RWPE2 (cell line): ENCODE measurements at places on chromosomes 11 and 22.
A peak's percentile ranks its signal among the peaks of the same experiment; 100 is the strongest.

DNA sequence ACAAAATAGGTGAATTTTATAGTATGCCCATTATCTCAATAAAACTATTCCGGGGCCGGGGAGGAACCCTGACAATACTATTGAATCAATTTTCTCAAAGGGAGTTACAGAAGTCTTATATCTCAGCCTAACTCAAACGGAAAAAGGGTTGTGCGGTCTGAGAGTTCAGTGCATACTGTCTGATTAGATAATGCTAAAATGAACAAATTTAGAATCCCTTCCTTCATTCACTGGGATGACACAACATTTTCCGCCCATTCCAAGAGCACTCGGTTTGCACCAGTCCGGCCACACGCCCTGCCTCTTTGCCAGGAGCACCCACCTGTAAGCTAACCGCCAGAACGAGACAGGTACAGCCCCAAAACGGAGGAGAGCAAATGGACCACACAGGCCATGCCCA lies 50.0 kb upstream of the NFRKB start:
- peaks cover 9% of the 10 kb centered on the region; the same call in 1 of the 2 replicates for H3K36me3 ChIP-seq
- H3K27ac ChIP-seq = no peak overlapping the region
- H3K4me3 ChIP-seq = no peak overlapping the region
- DNase-seq = no peak
- H3K27me3 ChIP-seq = no peaks in the 10 kb centered on the region

DNA sequence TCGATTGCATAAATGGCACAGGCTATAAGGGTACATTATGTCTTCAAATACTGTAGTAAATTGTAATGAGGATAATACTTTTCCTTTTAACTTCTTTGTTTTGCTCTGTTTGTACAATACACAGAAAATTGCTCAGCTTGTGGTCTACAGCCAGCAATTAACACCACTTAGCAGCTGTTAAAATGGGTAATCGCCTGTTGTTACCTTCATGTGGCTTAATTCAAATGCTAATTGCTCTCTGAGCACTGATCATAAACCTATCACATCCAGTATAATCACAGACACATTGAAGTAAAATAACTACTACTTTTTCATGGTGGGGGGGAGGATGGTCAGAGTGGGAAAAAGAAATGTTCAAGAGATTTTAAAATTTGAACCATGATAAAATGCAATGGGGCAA lies 1164.1 kb upstream of the CNTN5 start:
- H3K27ac ChIP-seq = no peak overlapping the region
- no peak for DNase-seq
- H3K27me3 ChIP-seq = peaks cover under 1% of the 10 kb centered on the region
- no peaks in the 10 kb centered on the region for H3K36me3 ChIP-seq
- no peaks in the 10 kb centered on the region for H3K4me1 ChIP-seq

DNA sequence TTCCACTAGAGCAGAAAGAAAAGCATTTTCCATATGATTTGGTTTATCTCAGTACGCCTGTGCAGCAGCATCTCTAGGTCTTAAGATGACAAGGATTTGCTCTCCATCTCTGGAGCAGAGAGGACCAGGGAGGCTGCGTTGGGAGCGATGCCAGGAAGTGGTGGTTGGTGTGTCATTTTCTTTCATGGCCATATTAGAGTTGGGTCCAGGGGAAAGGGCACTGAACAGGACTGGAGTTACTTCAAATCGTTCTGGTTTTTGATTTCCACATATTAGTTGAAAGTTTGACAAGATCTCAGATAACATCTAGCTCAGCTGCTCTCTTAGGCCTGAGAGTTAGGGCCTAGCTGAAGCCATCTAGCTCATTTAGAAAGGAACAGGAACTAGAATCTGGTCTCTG lies 157.7 kb downstream of the ADAMTS15 start:
- no peaks in the 10 kb centered on the region for H3K36me3 ChIP-seq
- H3K27ac ChIP-seq = no peak overlapping the region
- DNase-seq = no peak
- H3K4me3 ChIP-seq = no peak overlapping the region
- no peaks in the 10 kb centered on the region for H3K27me3 ChIP-seq
- no peaks in the 10 kb centered on the region for H3K4me1 ChIP-seq

DNA sequence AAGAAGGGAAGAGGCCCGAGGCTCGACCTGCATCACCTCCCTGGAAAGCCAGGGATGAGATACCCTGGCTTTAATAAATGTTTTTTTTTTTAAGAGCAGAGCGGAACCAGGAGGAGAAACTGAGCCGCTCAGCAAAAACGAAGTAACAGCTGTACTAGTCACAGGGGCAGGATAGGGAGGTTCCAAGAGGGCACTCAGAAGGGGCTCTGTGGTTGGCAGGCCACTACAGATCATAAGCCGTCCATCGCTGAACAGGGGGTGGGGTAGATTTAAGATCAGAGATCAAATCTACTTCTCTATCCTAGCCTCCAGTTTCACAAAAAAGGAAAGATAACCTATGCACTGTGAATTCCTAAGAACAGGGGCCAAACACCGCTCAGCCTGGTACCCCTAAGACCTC lies 625 bp downstream of the EIF3D start:
- peaks cover 10% of the 10 kb centered on the region for H3K4me1 ChIP-seq
- H3K4me3 ChIP-seq = peak overlapping the region; percentile 60
- H3K27ac ChIP-seq = peak overlapping the region; percentile 81
- peaks cover 47% of the 10 kb centered on the region for H3K36me3 ChIP-seq
- H3K27me3 ChIP-seq = no peaks in the 10 kb centered on the region

DNA sequence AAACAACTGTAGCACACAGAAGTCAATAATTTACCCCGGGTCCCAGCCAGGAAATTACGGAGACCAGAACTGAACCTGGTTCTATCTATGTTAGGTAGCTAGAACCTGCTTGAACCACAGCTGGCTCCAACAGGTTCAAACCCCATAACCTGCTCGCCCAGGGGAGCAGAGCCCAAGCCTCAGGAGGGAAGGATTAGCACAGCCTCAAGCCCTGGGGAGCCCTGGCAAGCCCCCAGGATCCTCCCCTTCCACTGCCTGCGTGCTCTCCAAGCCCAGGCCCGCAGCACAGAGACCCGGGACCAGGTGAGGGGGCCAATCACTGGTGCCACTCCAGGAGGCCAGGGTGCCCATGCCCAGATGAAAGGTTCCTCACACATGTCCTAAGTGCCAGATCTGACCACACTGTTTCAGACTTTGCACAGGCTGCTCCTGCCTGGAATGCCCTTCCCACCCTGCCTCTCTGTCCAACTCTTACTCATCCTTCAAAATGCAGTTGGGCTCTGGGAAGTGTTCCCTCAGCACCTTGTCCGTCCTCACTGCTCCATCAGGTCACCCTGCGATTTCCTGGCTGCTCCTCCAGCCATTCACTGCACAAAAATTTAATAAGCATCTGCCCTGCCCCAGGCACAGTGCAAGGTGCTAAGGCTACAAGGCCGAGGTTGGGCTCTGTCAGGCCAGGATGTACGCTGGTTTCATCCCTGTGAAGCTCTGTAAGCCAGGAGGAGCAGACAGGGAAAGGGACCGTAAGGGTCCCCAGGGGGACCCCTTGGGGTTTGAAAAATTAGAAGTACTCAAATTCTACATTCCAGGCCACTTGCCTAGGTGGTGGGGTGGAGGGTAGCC lies 32.2 kb downstream of the ARRB1 start:
- no peaks in the 10 kb centered on the region for H3K36me3 ChIP-seq
- no peaks in the 10 kb centered on the region for H3K4me1 ChIP-seq
- DNase-seq = no peak
- no peak overlapping the region for H3K4me3 ChIP-seq
- no peak overlapping the region for H3K27ac ChIP-seq
